ENCODE measurements at places on chromosomes 11 and 22.
A peak's percentile ranks its signal among the peaks of the same experiment; 100 is the strongest.

GRCh38 chr11:30801357-30801756 is 215.2 kb upstream of the MPPED2 start:
- H3K36me3 ChIP-seq = no peaks in the 10 kb centered on the region
- no peaks in the 10 kb centered on the region for H3K27me3 ChIP-seq
- no peak overlapping the region for H3K27ac ChIP-seq
- DNase-seq = no peak
- no peak overlapping the region for H3K4me3 ChIP-seq

DNA sequence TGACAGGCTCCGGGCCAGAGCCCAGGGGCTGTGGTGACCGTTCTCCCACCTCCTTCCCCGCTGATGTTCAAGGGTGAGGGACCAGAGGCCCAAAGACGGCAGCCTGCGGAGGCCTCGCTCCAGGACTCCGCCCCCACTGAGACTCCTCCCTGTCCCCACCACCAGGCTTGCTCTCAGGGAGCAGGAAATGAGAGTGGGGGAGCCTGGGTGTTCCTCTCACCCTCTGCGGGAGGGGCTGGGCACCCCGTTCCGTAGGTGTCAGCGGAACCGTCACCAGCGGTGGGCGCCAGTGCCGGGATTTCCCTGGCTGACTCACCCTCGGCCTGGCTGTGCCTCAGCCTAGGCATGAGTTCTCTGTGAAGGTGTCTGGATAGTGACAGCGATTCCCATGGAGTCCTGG is 15.7 kb downstream of the DAGLA start:
- H3K4me1 ChIP-seq = peaks cover 73% of the 10 kb centered on the region
- H3K4me3 ChIP-seq = peak overlapping the region; percentile 29

GRCh38 chr11:29009426-29009825 is 901.2 kb downstream of the METTL15 start:
- DNase-seq = no peak
- no peak overlapping the region for H3K27ac ChIP-seq
- H3K27me3 ChIP-seq = no peaks in the 10 kb centered on the region
- no peaks in the 10 kb centered on the region for H3K4me1 ChIP-seq
- no peaks in the 10 kb centered on the region for H3K36me3 ChIP-seq

- H3K4me3 ChIP-seq = no peak overlapping the region
- no peaks in the 10 kb centered on the region for H3K36me3 ChIP-seq
- peak overlapping the region; percentile 98 for H3K27ac ChIP-seq
- H3K4me1 ChIP-seq = peaks cover 57% of the 10 kb centered on the region
- H3K27me3 ChIP-seq = no peaks in the 10 kb centered on the region
Observed at GRCh38 chr11:65414776-65415498, 7.7 kb upstream of the NEAT1 start.

- H3K4me3 ChIP-seq = no peak overlapping the region
- no peaks in the 10 kb centered on the region for H3K36me3 ChIP-seq
- no peak overlapping the region for H3K27ac ChIP-seq
- H3K27me3 ChIP-seq = no peaks in the 10 kb centered on the region
Observed at GRCh38 chr11:34823639-34824038, 92.5 kb downstream of the APIP start.

DNA sequence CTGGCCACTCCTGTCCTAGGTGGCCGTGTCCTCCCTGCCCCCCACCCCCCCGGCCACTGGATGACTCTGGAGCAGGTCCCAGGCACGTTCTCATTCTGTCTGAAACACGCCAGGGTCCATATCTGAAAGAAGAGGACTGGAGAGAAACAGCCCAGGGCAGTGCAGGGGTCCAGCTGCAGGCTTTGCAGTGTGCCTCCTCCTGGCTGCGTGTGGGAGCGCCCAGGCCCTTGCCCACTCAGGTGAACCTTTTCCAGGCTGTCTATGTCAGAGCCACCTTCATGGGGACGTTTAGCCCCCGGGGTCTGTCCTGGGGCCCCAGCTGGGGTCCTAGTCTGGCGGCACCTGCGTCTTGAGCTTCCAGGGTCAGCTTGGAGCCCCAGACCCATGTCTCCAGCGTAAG is 15.6 kb downstream of the GRAMD4 start:
- peak overlapping the region; percentile 31 for H3K4me3 ChIP-seq
- no peak for DNase-seq
- peak overlapping the region; percentile 92 for H3K27ac ChIP-seq
- no peaks in the 10 kb centered on the region for H3K27me3 ChIP-seq
- H3K36me3 ChIP-seq = no peaks in the 10 kb centered on the region

- no peaks in the 10 kb centered on the region for H3K4me1 ChIP-seq
- DNase-seq = no peak
- no peak overlapping the region for H3K27ac ChIP-seq
- H3K27me3 ChIP-seq = no peaks in the 10 kb centered on the region
Observed at GRCh38 chr11:28526406-28526751, 418.2 kb downstream of the METTL15 start.

DNA sequence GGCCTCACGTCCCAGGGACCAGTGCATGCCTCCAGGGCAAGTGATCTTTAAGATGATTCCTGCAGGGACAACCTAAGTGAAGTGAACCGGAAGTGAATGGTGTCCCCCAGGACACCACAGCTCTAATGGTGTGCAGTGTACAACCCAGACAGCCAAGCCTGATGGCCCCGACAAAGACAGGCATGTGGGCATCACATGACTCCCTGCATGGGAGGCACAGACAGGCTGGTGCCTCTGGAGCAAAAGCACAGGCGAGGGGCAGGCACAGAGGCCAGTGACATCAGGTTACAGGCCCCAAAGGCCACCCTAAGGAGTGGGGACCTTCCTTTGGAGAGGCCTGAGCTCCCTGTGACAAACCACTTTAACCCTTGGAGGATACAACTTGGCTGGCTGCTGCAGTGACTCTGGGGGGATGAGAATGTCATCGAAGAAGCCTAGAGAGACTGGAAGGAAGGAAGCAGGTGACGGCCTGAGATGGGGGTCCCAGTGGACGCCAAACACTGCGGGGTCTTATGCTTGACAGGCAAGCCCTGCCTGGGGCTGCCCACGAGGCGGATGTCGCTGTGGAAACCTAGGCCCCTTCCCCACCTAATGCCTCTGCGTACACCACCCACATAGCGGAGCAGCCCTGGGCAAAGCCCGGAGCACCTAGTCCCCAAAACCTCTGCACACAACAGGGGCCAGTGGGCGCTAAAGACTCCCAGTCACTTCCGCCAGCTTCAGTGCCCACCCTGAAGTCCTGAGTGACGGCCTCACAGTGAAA is 12.4 kb downstream of the POLR3H start:
- no peak overlapping the region for H3K4me3 ChIP-seq
- DNase-seq = no peak
- no peaks in the 10 kb centered on the region for H3K36me3 ChIP-seq
- H3K27me3 ChIP-seq = no peaks in the 10 kb centered on the region

DNA sequence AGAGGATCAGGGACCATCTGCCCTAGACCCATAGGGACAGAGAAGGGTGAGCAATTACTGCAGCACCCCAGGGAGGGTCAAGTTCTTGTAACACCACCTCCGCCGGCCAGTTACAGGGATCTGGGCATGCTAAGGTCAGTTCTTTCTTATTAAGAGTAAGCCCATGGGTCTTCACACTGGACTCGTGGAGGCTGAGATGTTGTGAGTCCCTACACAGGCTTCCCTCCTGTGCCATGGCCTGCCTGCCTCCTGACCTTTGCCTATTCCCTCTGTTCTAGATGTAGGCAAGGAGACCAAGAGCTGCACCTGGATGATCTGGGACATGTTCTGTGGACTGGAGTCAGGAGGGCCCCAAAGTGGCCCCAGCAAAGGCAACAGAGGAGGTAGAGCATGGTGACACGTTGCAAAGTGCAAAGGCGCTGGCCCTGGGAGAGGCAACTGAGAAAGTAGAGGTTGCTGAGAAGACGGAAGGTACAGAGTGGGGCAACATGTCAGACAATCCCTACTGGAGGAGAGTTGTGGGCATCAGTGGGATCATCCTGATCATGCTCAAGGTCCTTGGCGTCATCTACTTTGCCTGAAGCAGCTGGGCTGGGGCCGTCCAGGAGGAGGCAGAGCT is 16.3 kb upstream of the GNAZ start:
- H3K27ac ChIP-seq = no peak overlapping the region
- no peaks in the 10 kb centered on the region for H3K4me1 ChIP-seq
- H3K4me3 ChIP-seq = no peak overlapping the region
- H3K27me3 ChIP-seq = no peaks in the 10 kb centered on the region
- no peak for DNase-seq
- H3K36me3 ChIP-seq = no peaks in the 10 kb centered on the region

DNA sequence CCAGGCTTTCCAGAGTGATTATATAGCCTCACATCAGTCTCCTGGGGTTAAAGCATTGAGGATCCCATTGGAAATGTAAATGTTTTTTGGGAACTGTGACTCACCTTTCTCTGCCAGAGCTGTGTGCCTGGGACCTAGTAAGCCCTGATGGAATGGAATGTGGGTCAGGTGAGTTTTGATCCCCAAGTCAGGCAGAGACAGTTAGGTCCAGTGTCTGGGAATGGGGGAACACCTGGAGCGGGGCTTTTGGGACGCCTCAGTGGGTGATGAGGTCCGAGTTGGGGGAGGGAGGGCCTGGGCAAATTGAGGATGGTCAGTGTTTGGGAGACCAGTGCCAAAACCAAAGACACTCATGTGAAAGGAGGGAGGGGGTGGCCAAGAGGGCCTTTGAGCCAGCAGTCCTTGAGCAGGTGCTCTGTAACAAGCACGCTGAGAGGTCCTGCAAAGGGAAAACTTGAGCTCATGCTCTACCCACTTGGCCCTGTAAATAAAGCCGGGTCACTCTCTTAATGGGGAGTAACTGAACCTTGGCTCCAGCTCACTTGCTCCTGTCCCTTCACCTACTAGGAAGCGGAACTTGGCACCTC is 104.7 kb downstream of the NAV2 start:
- no peaks in the 10 kb centered on the region for H3K36me3 ChIP-seq
- no peak for DNase-seq
- H3K27me3 ChIP-seq = no peaks in the 10 kb centered on the region
- peaks cover 41% of the 10 kb centered on the region for H3K4me1 ChIP-seq

- no peak overlapping the region for H3K27ac ChIP-seq
- peaks cover 10% of the 10 kb centered on the region for H3K27me3 ChIP-seq
- H3K4me3 ChIP-seq = no peak overlapping the region
- H3K4me1 ChIP-seq = no peaks in the 10 kb centered on the region
Observed at GRCh38 chr22:27032091-27032761, 374.8 kb downstream of the MIAT start.

DNA sequence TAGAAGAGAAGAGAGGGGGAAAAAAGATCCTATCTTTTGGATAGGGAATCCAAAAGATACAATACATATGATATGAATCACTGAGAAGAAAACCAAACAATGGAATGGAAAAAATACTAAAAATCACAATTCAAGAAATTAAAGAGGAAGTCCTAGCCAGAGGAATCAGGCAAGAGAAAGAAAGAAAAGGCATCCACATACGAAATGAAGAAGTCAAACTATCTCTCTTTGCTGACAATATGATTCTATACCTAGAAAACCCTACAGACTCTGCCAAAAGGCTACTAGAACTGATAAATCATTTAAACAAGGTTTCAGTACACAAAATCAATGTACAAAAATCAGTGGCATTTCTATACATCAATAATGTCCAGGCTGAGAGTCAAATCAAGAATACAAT is 91.4 kb downstream of the EFCAB6 start:
- DNase-seq = no peak
- no peak overlapping the region for H3K27ac ChIP-seq
- H3K27me3 ChIP-seq = no peaks in the 10 kb centered on the region
- no peaks in the 10 kb centered on the region for H3K4me1 ChIP-seq

Data from gastrocnemius medialis (tissue), 4 donors.